Cerebellar nuclear complex (tissue), 1 donor: ENCODE measurements at places on chromosomes 1 and 21.

DNA sequence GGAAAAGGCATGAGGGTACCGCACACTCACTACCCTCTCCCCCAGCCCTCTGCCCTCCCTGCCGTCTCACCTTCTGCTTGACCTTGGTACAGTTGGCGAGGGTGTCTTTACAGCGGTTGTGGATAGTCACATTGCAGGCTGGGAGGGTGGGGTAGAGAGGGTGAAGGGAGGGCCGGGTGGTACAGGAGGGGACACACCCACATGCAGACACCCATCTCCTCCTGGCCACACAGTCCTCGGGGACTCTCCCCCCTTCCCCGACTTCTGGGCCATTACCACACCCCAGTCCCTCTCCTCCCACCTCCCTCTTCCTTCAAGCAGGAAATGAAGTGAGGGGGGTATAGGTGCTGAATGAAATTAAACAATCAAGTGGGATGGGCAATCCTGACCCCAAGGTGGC, 11.6 kb downstream of the ARHGEF2 start:
- no peak for DNase-seq

DNA sequence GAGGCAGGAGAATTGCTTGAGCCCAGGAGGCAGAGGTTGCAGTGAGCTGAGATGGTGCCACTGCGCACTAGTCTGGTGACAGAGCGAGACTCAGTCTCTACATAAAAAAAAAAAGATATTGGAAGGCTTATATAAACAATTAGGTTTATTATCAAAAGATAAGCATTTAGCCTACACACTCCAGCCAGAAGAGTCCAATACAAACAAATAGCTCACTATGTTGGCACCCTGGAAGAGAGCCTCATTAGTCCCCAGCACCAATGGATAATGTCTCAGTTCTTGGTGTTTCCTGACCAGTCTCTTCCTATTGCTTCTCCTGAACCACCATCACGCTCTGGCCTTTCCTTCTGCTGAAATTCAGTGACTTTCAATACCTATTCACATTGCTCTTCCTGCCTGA, 48.6 kb upstream of the ATP1A1 start:
- DNase-seq = no peak

GRCh38 chr1:33094971-33095604, 14.1 kb downstream of the AZIN2 start:
- no peak for DNase-seq

DNA sequence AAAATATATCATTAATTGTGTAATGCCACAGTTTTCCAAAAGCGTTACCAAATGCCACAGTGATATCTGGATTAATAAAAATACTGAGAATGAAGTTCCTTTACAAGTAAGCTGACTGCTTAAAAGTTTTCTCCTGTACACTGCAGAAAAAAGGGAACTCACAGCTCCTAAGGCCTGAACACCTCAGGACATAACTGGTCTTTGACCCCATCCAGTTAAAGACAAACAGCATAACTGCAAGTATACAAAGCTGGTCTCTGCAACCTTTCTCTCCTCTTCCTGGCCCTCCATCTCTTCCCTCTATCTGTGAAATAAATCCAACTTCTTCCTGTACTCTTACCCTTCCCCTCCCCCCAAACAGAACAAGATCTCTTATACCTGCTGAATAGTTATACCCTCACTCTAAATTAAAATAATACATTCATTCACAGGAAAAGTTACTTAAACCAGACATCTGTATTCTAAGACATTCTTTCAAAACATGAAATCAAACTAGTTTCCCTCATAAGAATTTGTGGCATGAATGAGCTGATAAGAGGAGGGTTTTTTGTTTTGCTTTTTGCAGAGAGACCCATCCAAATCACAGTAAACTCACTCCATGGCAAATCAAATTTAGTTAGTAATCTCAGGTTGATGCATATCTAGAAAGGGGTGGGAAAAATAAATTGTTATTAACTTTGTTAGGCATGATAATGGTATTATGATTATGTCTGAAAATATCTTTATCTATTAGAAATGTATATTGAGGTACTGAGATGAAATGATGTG, 2.9 kb downstream of the DIPK1A start:
- DNase-seq = no peak

DNA sequence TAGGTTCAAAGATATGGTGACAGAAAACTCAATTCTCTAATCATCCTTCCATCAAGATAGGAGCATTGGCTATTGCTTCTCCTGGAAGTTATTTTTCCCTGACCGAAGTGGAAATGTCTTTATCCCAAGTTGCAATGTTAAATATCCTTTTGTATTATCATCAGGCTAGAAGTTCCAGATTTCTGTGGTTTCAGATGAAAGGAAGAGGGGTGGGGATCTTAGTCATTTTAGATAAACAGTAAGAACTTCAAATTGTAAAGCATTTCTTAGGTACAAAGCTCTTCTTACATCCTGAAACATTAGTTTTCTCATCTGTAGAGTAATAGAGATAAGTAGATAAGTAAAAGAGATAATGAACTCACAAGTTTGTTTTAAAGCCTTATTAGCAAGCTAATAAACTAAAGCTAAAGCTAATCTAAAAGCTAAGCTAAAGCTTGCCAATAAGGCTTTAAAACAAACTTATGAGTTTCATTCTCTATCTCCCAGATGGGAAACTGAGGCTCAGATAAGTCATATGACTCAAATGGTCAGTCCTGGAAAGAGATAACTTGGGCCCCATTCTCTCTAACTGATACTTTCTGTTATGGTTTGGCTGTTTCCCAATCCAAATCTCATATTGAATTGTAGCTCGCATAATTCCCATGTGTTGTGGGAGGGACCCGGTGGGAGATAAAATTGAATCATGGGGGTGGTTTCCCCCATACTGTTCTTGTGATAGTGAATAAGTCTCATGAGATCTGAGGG, 99.2 kb upstream of the KCNK2 start:
- DNase-seq = no peak

DNA sequence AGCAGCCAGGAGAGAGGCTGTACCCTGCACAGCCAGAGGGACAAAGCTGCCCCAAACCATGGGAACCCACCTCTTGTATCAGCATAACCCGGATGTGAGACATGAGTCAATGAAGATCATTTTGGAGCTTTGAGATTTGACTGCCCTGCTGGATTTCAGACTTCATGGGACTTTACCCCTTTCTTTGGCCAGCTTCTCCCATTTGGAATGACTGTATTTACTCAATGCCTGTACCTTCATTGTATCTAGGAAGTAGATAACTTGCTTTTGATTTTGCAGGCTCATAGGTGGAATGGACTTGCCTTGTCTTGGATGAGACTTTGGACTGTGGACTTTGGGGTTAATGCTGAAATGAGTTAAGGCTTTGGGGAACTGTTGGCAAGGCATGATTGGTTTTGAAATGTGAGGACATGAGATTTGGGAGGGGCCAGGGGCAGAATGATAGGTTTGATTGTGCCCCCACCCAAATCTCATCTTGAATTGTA, 616.2 kb downstream of the RWDD3 start:
- DNase-seq = no peak

GRCh38 chr1:40711465-40712404, 20.2 kb downstream of the NFYC start:
- DNase-seq = no peak

- DNase-seq = no peak
These were observed 2.3 kb downstream of the DNALI1 start for GRCh38 chr1:37559080-37559479.

- no peak for DNase-seq
These were observed 16.7 kb upstream of the LSM10 start for GRCh38 chr1:36414384-36414783.

- no peak for DNase-seq
These were observed 48.4 kb downstream of the TRIM11 start for GRCh38 chr1:228358039-228358763.

GRCh38 chr21:45999581-46000181, 18.1 kb downstream of the COL6A1 start:
- DNase-seq = no peak

GRCh38 chr1:104760017-104760416, 1010.3 kb downstream of the AMY1C start:
- no peak for DNase-seq
